ENCODE measurements at places on chromosomes 2 and 18.

GRCh38 chr18:55912071-55912470, 324.1 kb upstream of the TCF4 start:
- DNase-seq, result no peak

DNA sequence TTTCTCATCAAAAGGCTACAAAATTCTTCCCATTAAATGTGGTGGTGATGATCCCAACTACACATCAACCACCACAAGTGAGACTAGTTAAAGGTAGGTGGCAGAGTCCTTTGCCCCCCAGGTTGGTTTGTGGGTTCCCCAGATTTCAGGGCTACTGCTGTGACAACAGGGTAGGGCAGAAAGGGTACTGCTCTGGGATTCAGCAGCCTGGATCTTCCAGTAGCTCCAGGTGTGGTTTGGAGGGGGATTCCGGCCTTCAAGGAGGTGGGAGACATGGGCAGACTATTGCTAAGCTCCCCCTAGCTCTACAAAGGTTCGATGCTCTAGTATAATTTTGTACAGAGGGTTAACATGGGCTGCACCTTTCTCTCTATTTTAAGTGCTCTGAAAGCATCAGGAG, 74.9 kb upstream of the FZD5 start:
- no peak for DNase-seq

DNA sequence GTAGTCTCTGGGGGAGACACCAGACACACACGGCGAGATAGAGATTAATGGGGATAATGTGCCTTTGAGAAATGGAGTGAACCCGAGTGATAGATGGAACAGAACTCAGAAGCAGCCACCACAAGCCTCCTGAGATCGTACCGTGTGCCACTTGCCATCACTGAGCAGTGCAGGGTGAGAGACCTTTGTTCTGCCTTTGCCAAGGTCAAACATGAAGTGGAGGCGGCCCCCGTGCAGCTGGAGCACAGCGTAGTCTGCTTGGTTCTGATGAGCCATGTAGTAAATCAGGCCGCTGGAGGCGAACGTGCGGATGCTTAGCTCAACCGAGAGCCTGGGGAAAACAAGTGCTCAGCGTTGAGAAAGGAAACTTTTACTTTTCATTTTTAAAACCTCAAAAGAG, 167.0 kb downstream of the LAMA1 start:
- DNase-seq, result no peak

GRCh38 chr2:131584380-131584779, 56.7 kb downstream of the CCDC74A start:
- DNase-seq, result peak; percentile 5

DNA sequence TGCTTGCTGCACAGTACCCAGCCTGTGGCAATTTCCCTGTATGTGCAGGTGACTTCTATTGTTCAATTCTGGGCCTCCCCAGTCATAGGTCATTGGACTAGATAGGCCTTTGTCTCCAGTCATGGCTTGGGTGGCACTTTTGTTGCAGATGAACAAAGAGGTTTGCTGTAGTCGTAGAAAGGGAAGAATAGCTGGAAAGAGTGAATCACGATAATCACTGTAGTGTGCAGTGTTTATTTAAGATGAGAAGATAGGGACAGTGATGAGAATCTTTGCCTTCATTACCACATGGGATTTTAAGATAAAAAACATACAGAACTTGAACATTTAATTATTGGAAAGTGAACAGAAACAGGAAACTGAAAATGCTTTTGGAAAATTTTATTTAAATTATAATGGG, 156.1 kb upstream of the CYRIA start:
- no peak for DNase-seq

GRCh38 chr2:235666213-235666781, 172.5 kb downstream of the AGAP1 start:
- no peak for DNase-seq

- DNase-seq, result peak; percentile 23
Observed at GRCh38 chr2:241009601-241010530, 11.4 kb downstream of the SNED1 start.

GRCh38 chr2:15932394-15933183, 7.8 kb upstream of the MYCN start:
- no peak for DNase-seq

- no peak for DNase-seq
Observed at GRCh38 chr2:190583507-190584337, 49.2 kb upstream of the NEMP2 start.

- no peak for DNase-seq
Observed at GRCh38 chr18:79129120-79129519, 59.9 kb downstream of the ATP9B start.

All from suppressor macrophage (primary cell).